Stimulated activated CD4-positive, alpha-beta T cell treated with anti-CD3 and anti-CD28 coated beads, Interleukin-15, amount 100 ng/mL, for 1 hour (primary cell): ENCODE measurements at places on chromosomes 3 and 15.

- DNase-seq = no peak
Measured at GRCh38 chr3:187367561-187368103, 553 bp upstream of the RTP4 start.

DNA sequence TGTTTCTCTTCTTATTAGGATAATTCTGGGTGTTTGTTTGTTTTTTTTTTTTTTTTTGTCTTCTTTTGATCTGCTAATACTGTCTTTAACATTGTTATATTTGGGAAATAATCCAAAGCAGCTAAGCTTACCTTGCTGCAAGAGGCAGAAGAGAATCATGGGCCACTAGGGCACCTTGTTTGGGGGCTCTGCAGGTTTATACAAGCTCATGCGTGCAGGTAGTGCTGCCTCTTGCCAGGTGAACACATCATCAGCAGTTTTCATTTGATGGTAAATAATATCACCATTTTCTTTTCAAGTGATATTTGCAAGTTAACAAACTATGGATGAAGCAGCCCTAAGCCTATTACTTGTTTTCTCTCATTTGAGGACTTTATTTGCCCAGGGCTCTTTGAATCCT lies 37.9 kb downstream of the MAP3K13 start:
- no peak for DNase-seq

GRCh38 chr3:174863488-174863887 lies 4.4 kb downstream of the NAALADL2 start:
- DNase-seq = no peak

GRCh38 chr15:95567686-95568085 lies 762.8 kb upstream of the NR2F2 start:
- DNase-seq = no peak

DNA sequence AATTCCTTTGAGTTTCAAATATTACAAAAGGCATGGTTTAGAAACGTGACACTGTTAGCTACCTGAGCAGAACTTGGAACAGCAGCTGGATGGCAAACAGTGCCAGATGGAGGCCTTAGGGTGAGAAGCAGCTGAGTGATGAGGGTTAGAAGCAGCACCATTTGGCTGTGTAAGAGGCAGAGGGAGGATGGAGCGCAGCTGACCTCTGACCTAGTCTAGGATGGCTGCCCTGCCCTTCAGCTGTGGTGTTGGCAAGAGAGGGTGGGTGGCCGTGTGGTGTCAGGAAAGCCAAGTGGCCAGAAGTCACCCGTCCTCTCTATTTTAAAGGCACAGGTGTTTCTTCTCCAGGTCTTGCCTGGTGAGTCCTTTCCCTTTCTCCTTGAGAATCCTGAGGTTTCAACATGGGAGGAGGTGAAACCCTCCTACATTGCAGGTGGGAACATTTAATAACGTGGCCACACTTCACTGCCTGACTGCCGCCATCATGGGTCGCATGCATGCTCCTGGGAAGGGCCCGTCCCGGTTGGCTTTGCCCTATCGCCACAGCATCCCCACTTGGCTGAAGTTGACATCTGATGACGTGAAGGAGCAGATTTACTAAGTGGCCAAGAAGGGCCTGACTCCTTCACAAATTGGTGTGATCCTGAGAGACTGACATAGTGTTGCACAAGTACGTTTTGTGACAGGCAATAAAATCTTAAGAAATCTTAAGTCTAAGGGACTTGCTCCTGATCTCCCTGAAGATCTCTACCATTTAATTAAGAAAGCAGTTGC lies 17.6 kb downstream of the BCL2L10 start:
- DNase-seq = no peak

DNA sequence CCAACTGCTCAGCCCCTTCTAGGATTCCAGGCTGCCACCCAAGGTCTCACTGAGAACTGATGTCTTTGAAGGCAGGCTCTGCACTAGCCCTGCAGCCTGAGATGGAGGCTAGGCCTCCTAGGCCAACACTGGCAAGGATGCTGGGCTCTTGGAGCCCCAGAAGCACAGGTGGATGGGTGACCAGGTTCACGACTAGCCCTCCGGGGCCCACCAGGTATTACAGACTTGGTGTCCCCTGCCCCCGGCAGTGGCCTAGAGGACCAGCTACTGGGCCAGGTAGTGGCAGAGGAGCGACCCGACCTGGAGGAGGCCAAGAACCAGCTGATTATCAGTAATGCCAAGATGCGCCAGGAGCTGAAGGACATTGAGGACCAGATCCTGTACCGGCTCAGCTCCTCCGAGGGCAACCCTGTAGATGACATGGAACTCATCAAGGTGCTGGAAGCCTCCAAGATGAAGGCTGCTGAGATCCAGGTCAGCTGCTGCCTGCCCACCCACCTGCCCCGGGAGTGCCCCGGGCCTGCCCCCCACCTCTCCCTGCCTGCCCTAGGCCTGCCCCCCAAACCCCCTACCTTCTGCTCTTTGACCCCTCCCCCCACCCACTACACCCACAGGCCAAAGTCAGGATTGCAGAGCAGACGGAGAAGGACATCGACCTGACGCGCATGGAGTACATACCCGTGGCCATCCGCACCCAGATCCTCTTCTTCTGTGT lies 52.5 kb downstream of the SEMA3G start:
- no peak for DNase-seq

GRCh38 chr15:45641999-45642932 lies 7.4 kb downstream of the SQOR start:
- no peak for DNase-seq

DNA sequence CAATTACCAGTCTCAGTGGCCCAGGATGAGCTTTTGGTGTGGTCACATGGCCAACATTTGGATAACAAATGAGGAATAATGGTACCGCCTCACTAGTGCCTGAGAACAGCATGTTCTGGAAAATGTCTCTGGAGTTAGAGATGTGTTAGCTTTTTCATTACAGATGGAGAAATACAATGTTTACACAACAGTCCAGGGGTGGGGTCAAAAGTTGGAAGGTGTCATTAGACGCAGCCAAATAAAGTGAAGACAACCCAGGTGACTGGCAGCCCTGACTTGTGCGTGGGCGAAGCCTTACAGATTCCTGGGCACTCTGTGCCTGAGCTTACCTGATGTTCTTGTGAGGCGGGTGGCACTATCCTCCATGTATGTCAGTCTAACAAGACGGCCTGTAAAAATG lies 12.8 kb downstream of the IL17RB start:
- DNase-seq = no peak

DNA sequence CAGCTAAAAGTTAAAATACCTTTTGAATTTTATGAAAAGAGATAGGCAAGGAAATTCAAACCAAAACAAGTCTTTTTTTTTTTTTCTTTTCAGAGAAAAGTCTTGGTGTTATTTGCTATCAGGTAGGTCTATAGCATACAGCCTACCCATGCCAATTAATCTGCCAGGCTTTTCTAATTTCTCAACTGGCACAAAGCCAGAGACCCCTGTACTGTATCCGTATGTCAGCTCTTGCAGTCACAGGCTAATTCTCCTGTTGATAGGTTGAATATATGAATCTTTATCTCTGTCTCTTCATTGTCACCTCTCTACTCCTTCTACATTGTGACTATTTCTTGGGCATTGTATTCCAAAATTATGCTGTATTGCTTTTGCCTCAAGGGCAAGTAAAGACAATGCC lies 133.4 kb downstream of the IL5RA start:
- no peak for DNase-seq

GRCh38 chr15:48532946-48533345 lies 112.6 kb downstream of the FBN1 start:
- DNase-seq = no peak

DNA sequence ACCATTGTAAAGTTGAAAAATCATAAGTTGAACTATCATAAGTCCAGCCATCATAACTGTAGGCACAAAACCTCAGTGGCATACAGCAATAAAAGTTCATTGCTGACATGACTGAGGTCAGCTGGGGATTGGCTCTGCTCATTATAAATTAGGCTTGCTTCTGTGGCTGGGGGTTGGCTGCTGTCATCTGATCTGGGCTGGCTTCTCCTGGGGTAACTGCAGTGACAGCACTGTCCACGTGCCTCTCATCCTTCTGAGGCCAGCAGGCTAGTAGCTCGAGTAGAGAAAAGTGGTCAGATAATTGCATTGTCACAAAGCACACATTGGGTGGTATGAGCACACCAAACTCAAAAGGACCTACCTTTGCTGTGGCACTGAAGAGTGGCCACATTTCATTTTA lies 31.3 kb downstream of the CMTM7 start:
- no peak for DNase-seq

GRCh38 chr3:133042778-133043177 lies 4.6 kb downstream of the TMEM108 start:
- DNase-seq = no peak

DNA sequence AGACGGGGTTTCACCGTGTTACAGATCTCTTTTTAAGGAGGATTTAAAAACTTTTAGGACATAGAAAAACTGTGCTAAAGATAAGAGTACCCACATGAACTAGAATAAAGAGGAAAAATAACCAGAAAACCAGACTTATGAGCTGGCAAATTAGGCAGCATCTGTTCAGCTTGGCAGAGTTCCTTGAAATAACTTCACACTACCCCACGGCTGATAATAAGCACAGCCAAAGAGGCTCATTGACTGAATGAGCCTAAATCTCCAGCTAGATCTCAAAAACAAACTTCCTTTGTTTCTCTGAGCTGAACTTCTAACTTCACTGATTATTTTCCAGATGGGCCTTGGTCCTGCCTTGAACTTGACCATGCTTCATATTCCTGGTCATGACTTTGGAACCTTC lies 26.7 kb upstream of the PIK3R4 start:
- DNase-seq = no peak

DNA sequence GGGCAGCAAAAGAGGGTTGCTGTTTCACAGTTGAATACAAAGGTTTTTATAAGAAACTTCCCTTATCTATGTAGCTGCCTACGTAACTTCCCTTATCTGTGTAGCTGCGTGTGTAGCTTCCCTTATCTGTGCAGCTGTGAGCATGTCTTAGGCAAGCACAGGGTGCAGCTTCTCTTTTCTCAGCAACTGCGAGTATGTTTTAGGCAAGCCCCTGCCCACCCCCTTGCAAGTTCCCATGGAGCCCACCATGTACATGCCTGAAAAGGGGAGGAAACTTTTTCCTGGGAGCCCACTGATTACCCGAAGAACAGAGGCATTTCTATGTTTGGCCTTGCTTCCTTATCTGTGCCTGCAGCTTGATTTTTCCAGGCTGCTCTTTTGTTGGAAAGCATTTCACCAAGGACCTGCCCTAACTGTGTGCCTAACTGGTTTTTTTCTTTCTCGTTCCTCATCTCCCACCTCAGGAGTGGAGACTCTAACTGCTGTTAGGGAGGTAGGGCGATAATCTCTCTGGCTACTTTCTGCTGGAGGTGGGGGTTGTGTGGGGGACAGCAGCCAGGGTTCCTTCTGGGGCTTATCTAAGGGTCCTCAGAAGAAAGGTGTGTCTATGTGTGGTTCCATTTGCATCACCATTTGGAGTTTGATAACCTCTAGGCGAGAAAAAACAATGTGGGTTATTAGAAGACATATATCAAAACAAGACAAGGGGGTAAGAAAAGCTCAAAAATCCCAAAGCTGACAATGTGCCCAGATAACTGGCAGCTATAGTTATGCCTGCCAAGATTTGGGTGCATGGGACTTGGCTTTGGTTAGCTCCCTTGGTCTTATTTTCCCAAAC lies 26.0 kb downstream of the SORD start:
- DNase-seq = no peak

DNA sequence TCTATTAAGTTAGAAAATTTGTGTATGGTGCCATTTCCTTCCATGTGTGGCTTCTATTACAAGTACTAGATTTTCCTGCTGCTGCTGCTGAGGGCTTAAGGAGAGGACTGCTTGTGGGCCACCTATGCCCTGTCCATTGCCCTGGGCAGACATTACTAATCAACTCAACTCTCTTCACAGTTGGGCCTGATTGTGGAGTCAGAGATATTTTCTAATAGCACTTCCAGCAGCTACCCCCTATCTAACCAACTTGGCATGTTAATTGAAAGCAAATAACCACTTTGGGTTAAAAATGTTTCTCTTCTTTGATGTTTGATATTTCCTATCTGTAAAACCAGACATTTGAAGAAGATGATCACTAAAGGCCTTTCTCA lies 242.0 kb downstream of the EDEM1 start:
- DNase-seq = no peak

DNA sequence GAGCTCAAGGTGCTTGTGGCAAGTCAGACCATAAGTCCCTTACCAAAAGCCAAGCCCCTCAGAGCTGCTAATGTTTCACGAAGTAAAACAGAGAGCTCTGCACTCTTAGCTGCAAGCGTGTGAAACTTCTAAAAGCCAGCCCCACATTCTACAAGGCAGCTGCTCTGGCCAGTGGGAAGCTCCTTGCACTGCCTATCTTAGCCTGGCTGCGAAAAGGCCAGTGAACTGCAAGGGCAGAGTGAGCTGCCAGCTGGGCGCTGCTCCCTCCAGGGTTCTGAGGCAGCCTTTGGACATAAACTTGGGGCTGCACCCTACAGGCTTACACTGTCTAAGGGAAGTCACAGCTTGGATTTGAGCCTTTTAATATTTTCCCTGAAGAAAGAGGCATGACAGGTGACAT lies 2.2 kb upstream of the MUSTN1 start:
- no peak for DNase-seq

DNA sequence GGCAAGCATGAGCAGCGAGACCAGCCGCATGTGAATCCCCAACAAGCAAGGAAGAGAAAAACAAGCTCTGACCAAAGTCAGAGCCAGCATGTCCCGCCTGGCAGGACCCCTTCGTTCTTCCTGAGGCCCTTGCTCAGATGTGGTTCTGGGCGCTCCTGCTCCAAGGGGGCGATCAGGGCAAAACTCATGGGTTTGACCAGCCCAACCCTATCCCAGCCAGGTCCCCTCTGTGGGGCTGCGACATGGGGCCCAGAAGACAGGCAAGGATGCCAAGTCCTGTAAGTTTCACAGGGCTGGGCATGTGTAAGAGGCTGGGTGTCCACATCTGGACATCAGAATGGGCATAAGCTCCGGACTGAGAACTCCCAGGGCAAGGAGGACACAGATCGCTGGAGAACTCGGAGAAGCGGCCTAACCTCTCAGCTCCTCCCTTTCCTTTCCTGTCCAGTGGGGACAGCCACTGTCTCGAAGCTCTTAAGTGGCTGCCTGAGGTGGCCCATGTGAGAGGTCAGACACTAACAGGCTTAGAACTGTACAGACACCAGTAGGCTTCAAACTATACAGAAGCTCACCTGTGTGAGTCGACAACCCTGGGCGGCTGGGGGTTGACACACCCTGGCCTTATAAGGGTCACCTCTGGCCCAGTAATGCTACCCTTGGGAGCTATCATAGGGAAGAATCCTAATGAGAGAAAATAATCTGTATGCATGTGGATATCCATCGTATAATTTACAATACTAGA lies 48.9 kb downstream of the XXYLT1 start:
- no peak for DNase-seq

GRCh38 chr3:17577796-17578520 lies 164.5 kb downstream of the TBC1D5 start:
- no peak for DNase-seq

GRCh38 chr3:112101916-112102315 lies 15.7 kb downstream of the C3orf52 start:
- DNase-seq = no peak

- DNase-seq = no peak
Measured at GRCh38 chr3:54356261-54357045, 234.1 kb downstream of the CACNA2D3 start.

GRCh38 chr3:58994746-58995330 lies 55.0 kb downstream of the CFAP20DC start:
- no peak for DNase-seq
